Stimulated activated CD4-positive, alpha-beta T cell treated with anti-CD3 and anti-CD28 coated beads, Interleukin-12 subunit alpha, Interleukin-12 subunit beta, amount 100 ng/mL, for 48 hours (primary cell): ENCODE measurements at places on chromosomes 1 and 21.

DNA sequence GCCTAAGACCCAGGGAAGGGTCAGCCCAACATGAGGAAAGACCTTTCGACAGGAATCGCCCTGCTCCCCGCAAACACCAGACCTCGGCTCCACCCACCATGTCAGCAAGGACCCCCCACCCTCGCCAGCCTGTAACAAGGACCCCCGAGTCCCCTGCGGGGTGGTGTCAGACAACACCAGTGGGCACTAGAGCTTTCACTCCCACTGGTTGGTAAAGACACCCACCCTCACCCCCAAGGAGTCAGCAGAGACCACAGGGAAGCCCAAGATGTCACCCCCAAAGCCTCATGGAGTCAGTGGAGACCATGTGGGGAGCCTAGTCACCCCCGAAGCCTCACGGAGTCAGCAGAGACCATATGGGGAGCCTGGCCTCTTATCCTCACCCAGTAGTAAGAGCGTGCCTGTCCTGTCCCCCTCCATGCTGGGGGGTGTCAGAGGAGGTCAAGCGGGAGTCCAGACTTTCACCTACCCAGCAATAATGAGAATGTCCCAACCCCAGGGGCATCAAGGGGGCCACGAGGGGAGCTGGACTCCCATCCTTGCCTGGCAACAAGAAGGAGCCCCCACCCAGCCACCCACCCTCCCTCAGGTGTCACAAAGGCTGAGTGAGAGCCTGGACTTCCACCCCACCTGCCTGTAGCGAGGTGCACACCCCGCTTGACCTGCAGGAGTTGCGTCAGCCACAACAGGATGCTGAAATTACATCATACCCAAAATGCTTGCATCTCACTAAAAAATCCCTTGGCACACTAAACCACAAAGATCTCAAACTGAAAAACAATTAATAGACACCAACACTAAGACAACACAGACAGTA lies 24.8 kb downstream of the SLC19A1 start:
- no peak for DNase-seq

DNA sequence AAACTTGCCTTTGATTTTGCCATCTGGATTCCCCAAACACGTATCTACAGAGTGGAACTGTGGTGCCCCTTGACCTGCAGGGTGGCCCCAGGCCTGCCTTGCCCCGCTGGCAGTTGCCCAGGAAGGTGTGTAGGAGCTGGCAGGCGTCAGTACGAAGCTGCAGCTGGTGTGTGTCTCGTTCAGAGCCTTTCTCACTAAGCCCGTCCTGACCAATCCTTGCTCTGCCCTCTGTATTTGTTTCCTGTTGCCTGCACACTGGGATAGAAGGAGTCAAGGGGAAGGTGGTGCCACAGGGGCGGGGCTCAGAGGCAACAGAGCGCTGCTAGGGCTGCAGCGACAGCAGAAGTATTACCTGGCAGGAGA lies 5.2 kb upstream of the VSIG8 start:
- DNase-seq, result no peak

DNA sequence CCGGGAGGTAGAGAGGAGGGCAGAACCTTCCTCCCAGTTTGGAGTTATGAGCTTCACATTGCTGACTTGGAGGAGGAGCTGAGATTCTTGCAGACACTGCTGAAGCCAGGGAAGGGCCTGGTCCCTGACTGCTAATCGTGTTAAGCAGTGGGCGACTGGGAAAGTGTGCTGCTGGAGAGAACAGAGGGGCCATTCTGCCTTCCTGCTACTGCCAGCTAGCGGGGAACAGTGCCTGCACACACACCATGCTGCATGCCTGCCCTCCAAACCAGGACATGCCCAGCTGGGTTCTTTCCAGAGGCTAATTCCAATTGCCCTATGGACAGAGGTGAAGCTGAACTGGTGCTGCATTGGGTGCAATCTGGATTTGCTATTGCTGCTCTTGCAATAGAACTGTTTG lies 281.4 kb downstream of the AJAP1 start:
- DNase-seq, result no peak

DNA sequence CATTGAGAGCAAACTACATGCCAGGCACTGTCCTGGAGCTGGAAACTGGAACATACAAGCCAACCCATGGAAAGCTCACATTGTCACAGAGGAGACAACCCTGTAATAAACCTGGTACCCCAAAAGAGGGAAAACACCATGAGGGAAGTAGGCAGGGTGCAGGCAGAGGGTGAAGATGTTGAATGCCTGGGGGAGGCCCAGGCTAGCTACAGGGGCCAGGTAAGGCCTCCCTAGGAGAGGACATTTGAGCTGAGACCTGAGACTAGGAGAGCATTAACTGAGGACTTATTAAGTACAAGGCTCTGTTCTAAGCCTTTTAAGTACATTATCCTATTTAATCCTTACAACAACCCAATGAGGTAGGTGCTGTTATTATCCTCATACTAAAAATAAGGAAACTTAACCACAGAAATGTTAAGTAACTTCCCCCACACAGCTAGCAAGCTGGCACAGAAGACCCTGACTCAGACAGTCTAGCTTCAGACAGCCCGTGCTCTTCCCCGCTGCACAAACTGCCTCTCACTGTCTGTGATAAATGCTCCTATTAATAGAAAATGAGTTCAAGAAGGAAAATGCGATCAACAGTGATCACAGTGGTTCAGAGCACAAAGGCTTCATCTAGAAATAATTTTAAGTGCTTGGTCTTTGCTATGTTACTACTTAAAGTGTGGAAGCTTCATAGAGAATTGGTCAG lies 41.8 kb downstream of the ZNF281 start:
- DNase-seq, result no peak

- DNase-seq, result no peak
Measured at GRCh38 chr1:156627313-156627880, 8.2 kb downstream of the HAPLN2 start.

DNA sequence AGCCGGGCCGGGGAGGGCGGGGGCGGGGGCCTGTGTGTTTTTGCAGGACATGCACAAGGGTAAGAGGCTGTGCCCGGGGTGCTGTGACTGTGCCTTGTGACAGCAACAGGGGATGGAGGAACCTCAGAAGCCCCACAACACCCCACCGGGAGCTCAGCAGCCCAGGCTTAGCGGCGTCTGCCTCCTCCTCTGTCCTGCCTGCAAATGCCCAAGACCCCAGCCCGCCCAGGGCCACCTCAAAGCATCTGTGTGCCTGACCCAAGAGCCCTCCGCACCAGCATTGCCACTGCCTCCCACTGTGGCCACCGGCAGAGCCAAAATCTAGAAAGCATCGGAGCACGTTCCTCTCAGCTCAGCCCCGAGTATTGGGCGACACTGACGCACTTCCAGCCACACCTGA lies 2.7 kb upstream of the ACTRT2 start:
- DNase-seq, result no peak

- DNase-seq, result no peak
Measured at GRCh38 chr1:39301606-39302005, 97.1 kb downstream of the MACF1 start.

DNA sequence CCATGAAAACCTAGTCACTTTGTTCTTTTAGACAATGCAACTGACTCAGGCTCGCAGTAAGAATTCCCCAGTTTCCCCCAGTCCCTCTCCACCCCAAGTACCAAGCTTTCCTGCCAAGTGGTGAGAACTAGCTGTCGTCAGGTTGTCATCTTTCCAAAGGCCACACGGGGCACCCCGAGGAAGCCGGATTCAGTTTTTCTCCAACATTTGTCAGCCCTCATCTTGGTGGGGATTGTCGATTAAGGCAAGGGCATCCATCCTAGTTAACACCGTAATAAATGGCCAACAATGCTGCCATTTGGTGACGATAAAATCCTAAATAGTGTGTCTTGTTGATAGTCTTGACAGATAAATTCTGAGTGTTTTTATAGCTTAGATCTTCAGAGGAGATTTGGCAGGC lies 55.9 kb upstream of the PROX1 start:
- DNase-seq, result no peak

DNA sequence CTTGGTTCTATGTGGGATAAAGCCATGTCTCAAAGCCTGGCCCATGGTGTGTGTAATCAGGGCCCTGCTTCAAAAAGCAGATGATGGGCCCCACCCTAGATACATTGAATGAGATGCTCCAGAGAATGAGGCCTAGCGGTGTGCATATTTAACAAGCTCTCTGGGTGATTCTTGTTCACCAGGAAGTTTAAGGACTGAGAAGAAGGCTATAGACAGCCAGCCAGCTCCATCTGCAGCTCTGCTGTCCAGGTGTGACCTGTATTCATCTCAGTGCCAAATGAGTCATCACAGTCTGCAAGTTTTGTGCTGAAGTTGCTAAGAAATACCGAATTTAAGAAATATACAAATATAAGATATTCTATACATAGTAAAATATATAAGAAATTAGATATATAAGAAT lies 182.0 kb upstream of the RUNX1 start:
- DNase-seq, result no peak

DNA sequence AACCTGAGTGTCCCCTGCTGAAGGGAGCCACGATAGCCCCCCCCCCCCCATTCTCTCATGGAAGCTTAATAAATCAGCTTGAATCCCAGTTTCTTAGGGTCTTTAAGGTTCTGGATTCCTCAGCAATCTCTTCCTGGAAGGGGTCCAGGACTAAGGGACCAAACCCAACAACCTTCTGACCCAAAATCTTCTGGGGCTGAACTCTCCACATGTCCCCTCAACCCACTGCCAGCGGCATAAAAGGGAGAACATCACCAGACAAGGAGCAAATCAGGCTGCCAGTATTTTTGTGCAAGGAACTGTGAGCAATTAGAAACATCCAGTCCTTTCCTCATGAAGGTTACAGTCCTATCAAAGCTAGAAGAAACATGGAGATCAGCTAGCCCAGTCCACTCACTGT lies 12.7 kb upstream of the LORICRIN start:
- no peak for DNase-seq

GRCh38 chr1:41731516-41732030 lies 187.1 kb downstream of the HIVEP3 start:
- DNase-seq, result no peak

DNA sequence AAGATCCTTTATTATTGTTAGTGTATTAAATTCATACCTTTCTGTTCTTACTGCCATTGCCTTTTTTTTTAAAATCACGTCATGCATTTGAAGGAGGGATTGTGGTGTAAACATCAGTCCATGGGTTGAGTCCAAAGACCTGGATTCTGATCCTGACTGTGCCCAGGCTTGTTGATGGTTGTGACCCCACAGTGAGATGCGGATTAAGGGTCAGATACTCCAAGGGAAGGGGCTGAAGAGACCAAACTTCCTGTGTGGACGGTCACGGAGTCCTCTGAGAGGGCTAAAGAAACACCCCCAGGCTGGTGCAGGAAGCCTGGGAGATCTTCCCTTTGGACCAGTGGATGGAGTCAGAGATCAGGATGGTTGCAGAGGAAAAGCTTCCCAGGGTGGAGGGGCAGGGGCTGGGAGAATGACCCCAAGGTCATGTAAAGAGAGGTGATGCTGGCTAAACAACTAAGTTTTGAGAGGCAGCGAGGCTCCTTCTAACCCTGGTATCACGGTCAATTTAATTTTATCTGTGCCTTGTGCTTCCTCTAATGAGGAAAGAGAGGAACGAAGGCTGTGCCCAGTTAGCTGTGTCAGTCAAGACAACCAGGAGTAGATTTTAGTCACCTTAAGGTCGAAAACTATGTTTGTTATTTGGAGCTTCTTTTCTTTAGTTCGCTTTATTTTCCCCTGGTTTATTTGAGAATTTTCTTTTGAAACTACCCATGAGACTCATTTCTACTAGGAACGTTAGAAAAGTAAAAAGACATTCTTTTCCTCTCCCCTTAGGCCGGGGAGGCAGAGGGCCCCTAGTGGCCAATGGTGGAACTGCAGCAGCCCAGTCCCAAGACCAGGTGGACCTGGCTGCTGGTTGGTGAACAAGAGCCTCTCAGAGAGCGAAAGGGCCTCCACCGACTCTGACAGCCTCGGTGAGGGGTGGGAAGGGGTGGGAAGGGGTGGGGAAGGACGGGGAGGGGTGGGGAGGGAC lies 8.7 kb upstream of the GPR161 start:
- DNase-seq, result peak; percentile 93

DNA sequence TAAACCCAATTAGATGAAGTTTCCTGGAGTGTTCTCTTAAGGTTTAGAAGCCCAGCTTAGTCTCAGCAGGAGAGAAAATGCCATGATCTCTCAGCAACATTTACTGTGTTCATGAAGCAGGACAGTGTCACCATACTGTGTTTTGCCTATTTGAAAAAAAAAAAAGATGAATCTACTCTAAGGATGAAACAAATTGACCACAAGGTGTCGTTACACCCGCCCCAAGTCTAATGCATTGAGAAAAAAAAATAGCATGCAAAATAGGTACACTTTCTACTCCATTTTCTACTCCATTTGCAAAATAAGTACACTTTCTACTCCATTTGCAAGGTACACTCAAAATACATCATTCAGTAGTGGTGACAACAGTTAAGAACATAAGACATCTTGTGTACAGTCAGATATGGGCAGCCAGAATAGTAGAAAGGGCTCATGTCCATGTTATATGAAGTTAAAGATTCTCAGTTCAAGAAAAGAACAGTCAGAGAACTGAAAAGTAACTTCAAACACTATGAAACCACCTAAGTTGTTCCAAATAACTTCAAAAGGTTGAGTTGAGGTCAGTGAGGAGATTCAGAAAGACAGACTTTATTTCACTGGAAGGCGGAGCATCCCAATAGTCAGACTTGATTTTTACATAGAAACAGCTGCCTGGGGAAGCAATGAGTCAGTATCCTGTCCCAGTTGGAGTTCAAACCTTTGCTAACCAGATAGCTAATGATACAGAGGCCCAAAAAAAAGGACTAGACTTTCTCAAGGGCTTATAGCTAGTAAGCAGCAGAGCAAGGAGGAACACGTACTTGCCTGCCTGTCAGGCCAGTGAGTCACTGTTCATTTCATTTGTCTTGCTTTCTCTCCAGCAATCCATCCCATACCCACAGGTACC lies 13.3 kb downstream of the PLPPR5 start:
- DNase-seq, result no peak

DNA sequence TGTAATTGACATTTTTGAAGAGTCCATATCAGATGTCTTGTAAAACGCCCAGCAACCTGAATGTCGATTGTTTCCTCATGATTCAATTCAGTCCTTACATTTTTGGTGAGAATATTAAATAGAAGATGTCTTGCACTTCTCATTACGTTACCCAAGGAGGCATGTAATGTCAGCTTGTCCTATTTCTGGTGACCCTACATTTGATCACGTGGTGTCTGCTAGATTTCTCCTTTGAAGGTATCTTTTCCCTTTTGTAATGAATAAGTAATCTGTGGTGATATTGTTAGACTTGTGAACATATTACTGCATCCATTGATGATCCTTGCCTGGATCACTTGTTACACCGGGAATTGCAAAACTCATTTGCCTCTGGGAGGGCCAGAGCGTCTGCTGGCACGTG lies 87.6 kb upstream of the DISP3 start:
- no peak for DNase-seq

DNA sequence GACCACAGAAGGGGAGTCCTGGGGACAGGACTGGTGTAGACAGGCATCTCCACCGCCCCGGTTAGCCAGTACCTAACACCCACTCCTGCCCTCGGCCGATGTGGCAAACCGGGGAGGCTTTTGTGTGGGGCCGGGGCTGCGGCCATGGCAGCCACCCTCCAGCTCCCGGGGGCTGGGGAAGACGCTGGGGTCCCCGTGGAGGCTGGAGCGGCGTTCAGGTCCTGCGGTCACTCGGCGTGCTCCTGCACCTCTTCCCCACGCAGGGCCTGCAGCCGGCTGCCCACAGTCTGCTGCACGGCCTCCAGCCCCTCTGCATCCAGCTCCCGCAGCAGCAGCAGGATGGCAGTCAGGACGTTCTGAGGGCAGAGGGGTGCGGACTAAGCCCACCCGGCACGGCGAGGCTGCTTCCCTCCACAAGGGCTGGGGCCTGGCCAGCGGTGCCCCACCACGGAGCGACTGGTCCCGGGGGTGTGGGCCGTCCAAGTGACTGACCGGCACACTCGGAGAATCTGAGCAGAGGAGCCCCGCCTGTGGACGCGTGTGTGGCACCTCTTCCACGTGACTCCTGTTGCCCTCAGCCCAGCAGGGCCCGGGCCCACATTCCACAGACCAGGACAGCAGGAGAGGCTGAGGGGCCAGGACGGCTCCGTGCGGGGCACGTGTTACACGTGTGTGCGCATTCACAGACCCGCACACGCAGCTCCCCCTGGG lies 9.1 kb downstream of the CFAP410 start:
- no peak for DNase-seq
